Activated CD4-positive, alpha-beta T cell treated with anti-CD3 and anti-CD28 coated beads, Interleukin-2, Interleukin-6, amounts not matched to agents 100 ng/mL and 50 ng/mL, durations not matched to agents 16 hours and 8 hours (primary cell): ENCODE measurements at places on chromosomes 5 and 9.

- no peak for DNase-seq
Observed at GRCh38 chr5:109100971-109101370, 308.8 kb downstream of the PJA2 start.

DNA sequence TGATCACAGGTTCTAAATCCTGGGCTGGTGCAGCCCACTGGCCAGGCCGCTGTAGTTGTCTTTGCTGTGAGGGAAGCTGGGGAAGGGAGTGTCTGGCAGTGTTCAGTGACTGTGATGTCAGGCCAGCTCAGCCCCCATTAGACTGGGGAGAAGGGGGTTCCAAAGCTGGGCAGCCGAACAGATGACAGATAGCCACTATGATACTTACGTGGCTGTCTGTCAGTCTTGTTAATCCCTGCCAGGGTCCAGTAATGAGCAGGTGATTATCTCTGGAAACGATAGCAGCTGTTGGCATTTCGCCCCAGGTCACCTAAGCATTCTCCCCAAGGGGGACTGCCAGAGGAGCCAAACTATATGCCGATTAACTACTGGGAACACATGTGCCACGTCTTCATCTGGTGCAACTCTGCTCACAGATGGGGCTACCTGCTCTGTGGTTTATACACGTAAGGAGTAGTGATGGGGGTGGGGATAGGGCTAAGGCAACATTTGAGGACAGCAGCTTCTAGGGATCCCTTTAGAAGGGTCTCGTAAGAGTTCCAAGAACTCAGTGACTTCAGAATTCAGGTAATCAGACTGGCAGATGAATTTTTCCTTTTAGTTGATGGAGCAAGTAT lies 396.3 kb downstream of the KDM4C start:
- no peak for DNase-seq

DNA sequence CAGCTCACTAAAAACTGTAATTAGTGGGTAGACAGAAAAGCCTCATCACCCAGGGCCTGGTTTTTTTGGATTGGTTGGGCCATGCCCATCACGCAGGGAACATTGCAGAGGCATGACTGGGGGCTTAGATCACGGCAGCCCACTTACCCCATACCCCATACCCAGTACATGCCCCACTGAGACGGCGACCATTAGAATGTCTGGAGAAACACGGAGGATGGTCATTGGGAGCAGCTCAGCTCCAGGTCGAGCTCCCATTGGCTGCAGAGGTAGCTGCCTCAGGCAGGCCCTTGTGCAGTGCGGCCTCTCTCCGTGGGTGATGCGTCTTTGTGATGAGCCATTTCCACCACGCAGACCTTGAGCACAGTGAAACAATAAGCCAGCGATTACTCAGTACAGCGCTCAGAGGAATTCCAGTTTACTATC lies 204.0 kb downstream of the GADD45G start:
- no peak for DNase-seq

DNA sequence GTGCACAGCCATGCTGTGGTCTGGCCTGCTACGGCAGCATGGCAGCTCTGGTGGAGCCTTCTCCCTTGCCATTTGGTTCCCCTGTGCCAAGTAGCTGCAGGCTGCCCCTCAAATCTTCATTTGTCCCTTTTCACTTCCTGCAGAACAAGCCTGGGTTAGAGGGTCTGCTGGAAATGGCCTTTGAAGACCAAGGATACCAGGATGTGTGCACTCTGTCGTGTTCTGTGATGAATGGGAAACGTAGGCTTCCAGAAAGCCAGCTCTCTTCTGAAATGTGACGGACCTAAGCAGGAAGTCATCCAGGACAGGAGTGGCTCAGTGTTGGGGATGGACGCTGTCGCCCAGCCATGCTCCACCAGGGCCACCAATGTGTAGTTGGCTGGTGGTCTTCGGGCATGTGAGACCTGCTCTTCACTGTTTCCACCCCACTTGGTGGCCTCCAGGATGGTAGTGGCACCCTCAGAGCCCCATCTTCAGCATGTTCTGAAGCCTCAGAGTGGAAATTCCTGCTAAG lies 3.4 kb upstream of the POMT1 start:
- no peak for DNase-seq

DNA sequence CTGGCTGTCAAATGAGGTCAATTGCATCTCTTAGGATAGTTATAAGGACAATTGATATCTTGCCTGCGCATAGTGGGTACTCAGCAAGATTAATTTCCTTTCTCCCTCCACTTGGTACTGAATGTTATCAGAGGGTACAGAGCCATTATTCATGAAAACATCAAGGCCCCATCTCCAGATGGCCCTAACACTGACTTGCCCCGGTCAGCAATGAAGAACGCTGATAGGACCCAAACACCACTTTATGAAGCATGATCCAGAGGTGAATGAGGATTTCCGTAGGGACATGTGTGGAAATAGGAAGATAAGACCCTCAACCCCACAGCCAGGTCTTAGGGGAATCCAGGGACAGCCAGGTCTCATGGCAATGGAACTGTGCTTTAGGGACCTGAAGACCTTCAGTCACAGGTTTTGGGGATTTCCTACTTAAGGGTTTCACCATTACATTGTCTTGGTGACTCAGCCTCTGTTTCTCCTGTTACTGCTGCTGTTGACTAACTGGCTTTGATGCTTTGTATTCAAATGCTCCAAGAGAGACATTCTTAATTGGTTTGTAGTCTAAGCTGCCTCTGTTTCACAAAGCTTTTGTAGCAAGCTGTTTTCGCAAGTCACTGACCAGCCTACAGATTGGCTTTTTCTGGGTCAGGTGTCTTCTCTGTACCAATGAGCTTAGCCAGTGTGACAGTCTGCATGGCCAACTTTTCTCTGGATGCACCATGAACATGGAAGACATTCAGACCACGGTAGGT lies 35.3 kb upstream of the IQGAP2 start:
- DNase-seq = peak; percentile 54

- no peak for DNase-seq
Observed at GRCh38 chr5:45774528-45774927, 78.3 kb upstream of the HCN1 start.

- DNase-seq = no peak
Observed at GRCh38 chr9:31323726-31324444, 1060.6 kb upstream of the ACO1 start.

GRCh38 chr5:159426694-159427093 lies 96.4 kb upstream of the IL12B start:
- peak; percentile 52 for DNase-seq

- DNase-seq = no peak
Observed at GRCh38 chr9:93586290-93587057, 10.1 kb downstream of the PHF2 start.

- DNase-seq = no peak
Observed at GRCh38 chr5:107321906-107322305, 348.8 kb downstream of the EFNA5 start.

DNA sequence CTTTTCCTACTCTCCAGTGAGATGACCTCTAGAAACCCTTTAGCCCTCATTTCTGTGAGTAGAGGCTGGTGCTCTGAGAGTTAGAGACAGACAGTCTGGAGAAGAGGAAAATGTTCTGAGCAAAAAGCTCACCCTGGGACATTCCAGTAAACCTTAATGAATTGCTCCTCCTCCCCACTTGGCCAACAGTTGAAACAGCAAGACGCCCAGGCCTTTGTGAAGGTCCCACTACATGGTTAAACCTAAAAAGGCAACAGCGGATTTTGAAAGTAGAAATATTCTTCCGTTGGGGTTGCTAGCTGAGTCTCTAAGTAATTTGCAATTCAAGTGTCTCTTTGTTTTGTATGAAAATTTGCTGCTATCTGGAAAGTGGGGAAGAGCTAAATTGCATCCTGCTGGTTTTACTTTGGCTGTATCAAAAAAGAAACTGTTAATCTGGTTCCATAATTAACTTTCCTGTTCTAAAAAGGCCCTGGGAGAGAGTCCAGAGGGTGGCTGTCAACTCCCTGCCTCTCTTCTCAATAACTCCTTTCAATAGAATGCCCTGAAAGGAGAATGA lies 63.8 kb downstream of the ATP10B start:
- no peak for DNase-seq

- DNase-seq = no peak
Observed at GRCh38 chr9:106174346-106174745, 480.0 kb downstream of the TMEM38B start.

- no peak for DNase-seq
Observed at GRCh38 chr5:100864931-100865330, 38.2 kb downstream of the ST8SIA4 start.

- no peak for DNase-seq
Observed at GRCh38 chr5:118156181-118156580, 832.2 kb downstream of the DTWD2 start.

DNA sequence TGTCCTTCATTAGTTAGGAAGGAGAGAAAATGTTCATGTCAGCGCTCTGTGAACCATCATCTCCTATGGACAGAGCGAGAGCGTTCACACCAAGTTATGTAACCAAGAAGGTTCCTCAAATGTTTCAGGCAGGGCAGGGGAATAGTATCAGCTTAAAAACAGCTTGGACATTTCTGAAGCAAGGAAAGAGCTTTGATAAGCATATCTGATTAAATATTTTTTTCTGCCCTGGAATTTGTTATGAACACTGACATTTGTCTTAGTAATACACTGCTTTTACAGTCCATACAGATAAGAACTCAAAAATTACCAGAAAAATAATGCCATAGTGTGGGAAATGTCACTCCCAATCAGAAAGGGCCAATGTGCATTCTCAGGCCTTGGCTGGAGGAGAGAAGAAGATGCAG lies 66.3 kb upstream of the LIFR start:
- DNase-seq = no peak

DNA sequence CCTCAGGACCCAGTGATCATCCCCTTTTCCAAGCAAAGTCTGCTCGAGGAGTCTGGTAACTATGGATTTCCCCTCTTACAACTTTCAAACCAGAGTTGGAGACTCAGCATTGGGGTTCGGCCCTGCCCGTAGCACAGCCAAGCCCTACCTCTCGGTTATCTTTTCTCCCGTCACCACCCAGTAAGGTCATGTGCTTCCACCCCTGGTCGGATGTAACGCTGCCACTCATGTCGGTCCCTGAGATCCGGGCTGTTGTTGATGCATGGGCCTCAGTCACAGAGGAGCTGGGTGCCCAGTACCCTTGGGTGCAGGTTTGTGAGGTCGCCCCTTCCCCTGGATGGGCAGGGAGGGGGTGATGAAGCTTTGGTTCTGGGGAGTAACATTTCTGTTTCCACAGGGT lies 1.2 kb downstream of the GALT start:
- DNase-seq = peak; percentile 36

DNA sequence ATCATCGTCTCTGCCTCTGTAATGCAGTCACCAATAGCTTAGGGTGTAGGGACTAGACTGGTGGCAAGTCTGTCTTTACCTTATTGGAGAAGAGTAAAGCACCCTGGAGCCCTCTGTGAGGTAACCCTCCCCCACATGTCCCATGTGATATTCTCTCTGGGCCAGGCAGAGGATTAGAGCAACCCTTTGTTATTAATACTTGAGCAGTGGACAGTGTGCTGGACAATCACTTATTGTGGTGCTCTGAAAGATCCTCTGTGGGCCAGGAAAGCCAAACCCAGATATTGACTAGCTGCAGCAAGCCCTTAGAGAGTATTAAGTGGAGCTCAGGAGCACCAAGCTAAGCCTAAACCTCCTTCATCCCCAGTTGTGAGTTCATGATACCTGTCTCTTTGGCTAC lies 139.7 kb upstream of the RUSC2 start:
- DNase-seq = no peak
